ENCODE measurements at places on chromosomes 5 and 9.

- no peak for DNase-seq
Observed at GRCh38 chr5:34686762-34687268, 30.7 kb downstream of the RAI14 start.

DNA sequence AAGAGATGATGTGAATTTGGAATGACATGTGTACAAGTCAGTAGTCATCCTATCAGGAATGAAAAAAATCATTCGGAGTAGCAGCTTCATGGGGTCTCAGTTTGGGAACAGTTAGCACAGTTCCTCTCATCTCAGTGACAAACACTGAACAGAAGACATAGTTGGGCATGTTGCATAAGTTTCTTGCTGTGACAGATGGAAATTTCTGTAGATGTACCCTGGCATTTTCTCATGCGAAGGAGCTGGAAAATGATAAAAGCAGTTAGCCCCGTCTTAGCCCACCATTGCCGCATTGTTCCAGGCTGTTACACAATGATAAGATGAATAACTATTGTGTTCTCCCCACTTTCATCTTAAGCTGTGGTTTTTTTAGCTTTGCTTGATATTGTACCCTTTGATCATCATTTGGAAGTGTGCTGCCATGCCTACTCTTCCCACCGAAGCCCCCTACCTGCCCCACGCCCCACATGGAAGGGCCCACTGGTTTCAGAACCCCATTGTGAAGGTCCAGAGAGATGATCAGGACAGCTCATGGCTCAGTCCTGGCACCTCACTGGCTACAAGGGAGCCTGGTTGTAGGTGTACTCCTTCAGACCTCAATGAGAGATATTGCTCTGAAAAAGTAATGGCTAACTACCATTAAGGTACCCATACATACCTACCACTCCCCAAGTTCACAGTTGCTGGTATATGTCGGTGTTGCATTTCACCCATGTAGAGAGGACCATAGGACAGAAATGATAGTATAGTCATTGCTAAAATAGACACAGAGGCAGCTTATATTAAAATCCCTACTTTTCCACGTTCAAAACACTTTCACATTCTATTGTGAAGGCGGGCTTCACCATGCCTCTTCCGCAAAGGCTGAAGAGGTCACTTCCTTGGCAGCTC lies 38.8 kb downstream of the SFXN1 start:
- no peak for DNase-seq

DNA sequence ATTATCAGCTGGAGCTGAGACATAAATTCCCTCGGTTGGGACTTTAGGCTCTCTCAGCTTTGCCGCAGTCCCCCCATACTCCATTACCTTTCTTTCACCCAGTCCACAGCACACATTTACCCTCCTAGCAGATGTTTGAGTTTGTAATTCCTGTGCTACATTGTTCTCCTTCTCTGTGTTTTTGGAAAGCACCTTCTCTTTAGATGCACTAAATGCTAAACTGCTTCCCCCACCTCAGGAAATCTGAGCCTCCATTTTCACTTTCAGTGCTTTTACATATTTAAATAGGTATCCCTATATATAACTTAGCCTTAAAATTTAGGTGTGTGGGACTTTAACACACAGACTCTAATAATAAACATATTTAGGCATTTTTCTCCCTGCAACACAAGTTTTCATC lies 356.9 kb downstream of the NFIB start:
- no peak for DNase-seq

GRCh38 chr9:34452568-34452967 lies 5.8 kb downstream of the FAM219A start:
- DNase-seq: no peak

GRCh38 chr5:80070338-80071056 lies 35.3 kb downstream of the THBS4 start:
- peak; percentile 78 for DNase-seq

GRCh38 chr5:95026718-95027117 lies 258.2 kb downstream of the MCTP1 start:
- no peak for DNase-seq

- no peak for DNase-seq
Observed at GRCh38 chr5:153122403-153122802, 368.1 kb upstream of the GRIA1 start.

DNA sequence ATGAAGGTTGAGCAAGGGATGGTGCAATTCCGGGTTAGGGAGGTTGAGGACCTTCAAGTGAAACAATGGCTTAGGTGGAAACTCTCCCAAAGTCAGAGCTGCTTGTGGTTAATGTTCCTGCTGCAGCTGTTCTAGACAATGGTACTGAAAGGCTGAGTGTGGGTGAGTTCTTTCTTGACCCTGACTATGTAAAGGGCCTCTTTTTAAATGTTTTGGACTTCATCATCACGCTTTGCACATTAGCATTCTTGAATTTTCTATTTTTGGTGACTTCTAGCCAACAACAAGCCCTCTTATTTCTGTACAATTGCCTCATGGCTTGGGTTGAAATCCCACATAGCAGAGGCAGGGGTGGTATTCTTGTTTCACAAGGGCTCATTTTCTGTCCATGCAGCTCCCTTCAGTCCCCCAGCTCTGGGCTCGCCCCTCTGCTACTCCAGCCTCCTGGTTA lies 136.3 kb upstream of the ANKRD55 start:
- DNase-seq: no peak

DNA sequence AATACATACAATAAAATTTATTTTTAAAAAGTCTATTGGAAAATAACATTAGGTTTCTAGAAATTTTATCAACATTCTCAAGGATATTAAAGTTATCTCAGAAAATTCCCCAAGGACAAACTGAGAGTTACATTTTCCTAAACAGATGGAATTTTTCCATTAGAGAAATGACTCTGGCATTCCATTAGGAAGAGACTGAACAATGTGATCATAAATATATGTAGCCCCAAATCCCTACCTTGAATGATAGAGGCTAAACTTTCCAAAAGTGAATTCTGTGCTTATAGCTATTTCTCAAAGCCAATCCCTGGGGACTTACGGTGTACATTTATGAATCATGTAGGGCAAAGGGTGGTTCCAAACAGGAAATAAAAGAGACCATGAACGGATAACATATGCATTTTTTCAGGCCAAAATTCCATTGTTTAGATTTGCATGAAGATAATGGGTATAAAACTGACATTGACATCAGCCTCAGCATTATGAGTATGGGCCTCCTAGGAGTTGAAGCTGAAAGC lies 1181.0 kb upstream of the DMAC1 start:
- no peak for DNase-seq

- DNase-seq: no peak
Observed at GRCh38 chr9:108743416-108743815, 112.4 kb downstream of the ACTL7B start.

DNA sequence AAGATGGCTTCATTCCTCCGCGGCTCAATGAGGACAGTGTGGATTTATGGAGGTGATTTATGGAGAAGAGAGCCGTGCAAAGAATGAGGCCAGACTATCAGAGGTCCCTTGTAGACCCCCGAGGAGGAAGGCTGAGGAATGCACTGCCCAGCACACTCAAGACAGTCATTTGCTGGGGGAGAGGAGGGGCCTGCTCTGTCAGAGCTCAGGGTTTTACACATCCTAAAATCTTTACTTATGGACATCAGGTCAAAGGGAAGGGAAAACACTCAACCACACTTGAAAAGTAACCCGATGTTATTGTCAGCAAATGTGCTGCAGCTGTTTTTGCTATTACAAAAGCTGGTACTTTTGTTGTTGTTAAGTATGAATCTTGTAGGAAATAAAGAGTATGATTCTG lies 289.5 kb downstream of the SLIT3 start:
- DNase-seq: no peak

- DNase-seq: no peak
Observed at GRCh38 chr5:6634306-6634705, 1.1 kb downstream of the SRD5A1 start.

DNA sequence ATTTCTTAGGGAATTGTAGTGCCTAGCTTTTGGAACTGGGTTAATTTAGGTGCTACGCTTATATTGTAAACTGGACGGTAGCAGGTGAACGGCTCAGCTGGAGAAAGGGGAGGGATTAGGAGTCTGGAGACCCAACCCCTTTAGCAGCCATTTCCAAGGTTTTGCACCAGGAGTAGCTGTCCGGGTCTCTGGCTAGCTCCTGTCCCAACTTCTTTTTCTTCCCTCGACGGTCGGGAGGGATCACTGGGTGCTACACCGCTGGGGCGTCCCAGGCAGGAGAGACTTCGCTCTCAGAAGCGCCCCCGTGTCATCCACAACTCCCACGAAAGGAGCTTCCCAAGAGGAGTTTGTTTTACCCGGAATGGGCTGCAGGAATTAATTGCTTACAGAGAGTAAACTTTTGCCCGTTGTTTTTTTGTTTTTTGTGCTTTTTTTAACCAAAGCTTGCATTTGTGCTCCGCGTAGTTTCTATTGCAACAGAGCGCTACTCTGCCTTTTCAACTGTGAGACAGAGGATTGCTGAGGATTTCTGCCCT lies 1640.9 kb upstream of the C9orf72 start:
- no peak for DNase-seq

GRCh38 chr5:126454535-126454934 lies 31.3 kb downstream of the GRAMD2B start:
- DNase-seq: no peak

DNA sequence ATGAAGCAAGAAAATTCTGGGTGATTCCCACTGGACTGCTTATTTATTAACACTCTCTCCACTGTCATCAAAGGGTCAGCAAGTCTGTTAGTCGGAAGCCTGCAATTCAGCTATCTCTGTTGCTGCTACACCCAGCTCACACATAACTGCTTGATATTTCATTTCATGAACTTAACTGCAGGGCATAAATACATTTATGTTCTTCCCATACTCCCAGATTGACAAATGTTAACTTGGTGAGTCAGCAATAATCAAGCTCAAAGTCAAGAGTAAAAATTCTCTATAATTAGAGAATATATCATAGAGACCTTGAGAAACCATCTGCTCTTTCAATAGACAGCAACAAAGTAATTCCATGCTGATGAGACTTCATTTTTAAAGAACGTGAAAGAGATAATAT lies 198.8 kb downstream of the ADAMTS12 start:
- no peak for DNase-seq

DNA sequence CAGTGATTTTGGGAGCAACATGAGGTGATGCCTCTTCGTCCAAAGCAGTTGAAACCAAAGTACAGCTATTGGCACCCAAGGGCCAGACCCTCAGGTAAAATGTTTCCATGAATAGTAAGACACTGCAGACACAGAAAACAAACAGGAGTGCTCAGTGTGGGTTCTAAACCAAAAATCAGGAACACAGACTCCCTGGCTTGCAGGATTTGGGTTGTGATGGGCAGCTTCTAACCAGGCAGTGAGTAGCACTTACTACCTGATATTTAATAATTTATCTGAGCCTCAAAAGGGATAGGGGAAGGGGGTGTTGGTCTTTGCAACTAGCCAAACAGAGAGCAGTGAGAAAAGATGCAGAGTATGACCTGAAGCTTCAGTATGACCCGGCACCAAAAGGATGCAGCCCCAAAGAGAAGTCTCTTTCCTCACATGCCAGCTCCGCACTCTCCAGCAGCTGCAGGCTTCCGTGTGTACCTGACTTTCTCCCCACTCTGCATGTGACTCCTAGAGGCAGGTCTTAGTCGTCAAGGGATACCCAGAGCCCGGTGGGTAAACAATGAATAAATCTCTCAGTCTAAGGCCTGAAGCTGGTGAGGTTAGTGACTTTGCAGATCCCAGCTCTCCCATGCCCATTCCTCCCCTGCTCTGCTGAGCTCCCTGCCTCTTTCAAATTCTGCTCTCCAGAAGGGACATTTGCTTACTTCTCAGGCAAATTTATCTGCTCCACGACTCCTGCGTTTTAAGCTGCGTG lies 105.4 kb upstream of the SPOCK1 start:
- no peak for DNase-seq

DNA sequence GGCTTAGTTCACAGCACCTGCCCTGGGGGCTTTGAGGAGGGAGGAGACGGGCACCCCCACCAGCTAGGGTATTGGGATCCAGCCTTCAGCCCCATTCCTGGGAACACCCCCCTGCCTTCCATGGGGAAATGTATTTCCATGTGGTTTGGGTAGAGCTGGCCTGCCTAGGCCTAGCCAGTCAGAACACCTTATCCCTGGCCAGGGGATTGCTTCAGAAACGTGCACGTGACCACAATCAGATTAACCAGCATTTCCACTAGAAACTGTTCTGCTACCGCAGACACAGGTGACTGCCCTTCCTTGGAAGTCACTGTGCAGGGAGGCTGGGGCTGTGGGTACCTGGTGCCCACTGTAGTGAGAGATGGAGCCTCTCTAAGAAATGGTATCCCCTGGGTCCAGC lies 14.0 kb downstream of the BBLN start:
- no peak for DNase-seq

GRCh38 chr5:173625261-173625660 lies 8.8 kb upstream of the BOD1 start:
- DNase-seq: no peak

- DNase-seq: no peak
Observed at GRCh38 chr5:62592558-62592957, 13.9 kb downstream of the LRRC70 start.

GRCh38 chr5:149863830-149864229 lies 80.8 kb downstream of the PDE6A start:
- no peak for DNase-seq

GRCh38 chr5:100614308-100614707 lies 79.1 kb downstream of the FAM174A start:
- DNase-seq: no peak

DNA sequence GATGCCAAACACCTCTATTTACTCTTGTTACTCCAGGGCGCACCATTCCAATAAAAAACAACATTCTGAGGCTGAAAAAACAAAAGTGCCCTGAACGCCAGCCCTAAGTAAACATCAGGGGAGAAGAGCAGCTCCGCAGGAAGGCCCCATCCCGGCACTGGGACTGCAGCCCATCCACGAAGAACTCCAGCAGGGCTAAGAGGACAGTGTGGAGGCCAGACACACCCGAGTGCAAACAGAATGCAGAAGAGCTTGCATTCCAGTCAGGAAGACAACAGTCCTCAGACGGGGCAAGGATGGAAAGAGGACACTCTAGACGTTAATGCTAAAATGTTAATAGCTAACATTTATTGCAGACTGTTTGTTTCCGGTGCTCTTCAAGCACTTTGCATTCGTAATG lies 33.0 kb downstream of the FAM240B start:
- DNase-seq: no peak

- DNase-seq: no peak
Observed at GRCh38 chr9:111943746-111944145, 47.1 kb downstream of the UGCG start.

GRCh38 chr9:127884427-127884911 lies 7.0 kb upstream of the AK1 start:
- DNase-seq: no peak

DNA sequence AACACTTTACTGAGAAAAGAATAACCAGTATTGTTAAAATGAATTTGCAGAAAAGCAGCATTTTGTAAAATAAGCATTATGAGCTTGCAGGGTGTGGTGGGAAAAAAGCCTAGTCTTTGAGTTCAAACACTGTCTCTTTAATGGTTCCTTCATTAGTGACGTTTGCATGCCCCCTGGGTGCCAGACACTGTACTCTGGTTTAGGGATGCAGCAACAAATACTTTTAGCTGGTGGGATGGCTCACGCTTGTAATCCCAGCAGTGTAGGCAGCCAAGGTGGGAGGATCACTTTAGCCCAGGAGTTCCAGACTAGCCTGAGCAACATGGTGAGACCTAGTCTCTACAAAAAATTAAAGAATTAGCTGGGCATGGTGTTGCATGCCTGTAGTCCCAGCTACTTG lies 62.3 kb downstream of the MAST4 start:
- no peak for DNase-seq
